Lung (tissue), 17 donors: ENCODE measurements at places on chromosomes 13 and 19.

GRCh38 chr19:48069435-48069834, 25.6 kb upstream of the CABP5 start:
- no peak for DNase-seq

- DNase-seq = no peak
Observed at GRCh38 chr19:45315304-45315703, 7.4 kb downstream of the CKM start.

GRCh38 chr13:73832128-73832588, 302.0 kb downstream of the KLF12 start:
- no peak for DNase-seq

GRCh38 chr19:2149980-2150793, 1.2 kb downstream of the AP3D1 start:
- no peak for DNase-seq

DNA sequence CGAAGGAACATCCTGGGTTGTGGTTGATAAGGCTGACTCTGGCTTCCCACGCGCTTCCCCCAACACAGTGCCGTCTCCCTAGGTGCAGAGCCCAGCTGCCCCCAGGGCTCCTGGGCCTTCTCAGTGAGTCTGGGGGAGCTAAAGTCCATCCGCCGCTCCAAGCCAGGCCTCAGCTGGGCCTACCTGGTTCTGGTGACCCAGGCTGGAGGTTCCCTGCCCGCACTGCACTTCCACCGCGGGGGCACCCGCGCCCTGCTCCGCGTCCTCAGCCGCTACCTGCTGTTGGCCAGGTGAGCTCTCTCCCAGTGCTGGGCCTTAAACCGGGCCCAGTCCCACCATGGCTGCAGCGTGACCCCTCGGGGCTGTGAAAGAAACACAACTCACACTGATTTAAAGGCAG, 3.7 kb downstream of the TBC1D17 start:
- no peak for DNase-seq

- DNase-seq = no peak
Observed at GRCh38 chr19:34715357-34715756, 18.7 kb upstream of the ZNF181 start.

DNA sequence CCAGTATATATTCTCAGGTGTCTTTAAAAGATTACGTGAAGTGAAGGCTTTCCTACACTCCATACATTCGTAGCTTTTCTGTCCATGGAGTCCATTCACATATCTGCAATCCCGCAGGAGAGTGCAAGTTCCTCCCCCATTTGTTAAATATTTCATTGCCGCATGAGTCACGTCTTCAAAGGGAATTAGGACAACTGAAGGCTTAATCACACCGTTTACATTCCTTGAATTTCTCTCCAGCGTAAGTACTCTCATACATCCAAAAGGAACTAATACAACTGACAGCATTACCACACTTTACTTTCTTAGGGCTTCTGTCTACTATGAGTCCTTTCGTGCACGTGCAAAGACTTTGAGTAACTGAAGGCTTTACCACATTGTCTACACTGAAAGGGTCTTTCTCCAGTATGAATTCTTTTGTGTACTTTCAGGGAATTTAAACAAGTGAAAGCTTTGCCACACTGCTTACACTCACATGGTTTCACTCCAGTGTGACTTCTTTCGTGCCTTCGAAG, 29.0 kb upstream of the ZNF564 start:
- no peak for DNase-seq

GRCh38 chr19:23098988-23099387, 17.8 kb upstream of the ZNF730 start:
- no peak for DNase-seq

GRCh38 chr19:57905258-57905657, 11.1 kb downstream of the ZNF417 start:
- no peak for DNase-seq

DNA sequence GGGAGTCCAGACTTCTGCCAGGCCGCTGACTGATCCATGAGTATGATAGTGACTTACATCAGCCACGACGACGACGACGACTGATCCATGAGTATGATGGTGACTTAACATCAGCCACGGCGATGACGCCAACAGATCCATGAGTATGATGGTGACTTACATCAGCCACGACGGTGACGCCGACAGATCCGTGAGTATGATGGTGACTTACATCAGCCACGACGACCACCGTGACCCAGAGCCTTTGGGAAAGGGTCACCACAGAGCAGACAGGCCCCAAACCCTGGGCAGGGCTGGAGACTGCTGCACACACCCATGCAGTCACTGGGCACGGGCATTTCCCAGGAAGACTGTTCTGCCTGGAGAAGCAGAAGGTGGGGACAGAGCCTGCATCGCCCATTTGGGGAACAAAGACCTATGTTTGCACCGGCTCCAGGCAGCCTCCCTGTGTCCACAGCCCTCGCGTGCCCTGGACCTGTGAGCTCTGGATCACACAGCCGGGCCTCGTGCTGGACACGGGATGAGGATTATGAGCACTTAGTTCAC, 130.9 kb upstream of the SPACA7 start:
- DNase-seq = no peak

DNA sequence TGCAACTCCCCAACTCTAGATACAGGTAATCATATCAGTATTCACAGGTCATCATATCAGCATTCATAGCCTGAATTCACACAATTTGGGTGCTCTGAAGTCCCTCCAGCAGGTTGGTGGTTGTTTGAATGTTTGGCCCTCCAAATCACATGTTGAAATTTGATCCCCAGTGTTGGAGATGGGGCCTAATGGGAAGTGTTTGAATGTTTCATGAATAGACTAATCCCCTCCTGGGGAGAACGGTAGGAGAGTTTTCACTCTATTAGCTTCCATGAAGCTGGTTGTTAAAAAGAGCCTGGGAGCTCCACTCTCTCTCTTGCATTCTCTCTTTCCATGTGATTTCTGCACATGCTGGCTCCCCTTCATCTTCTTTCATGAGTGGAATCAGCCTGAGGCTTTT, 288.6 kb upstream of the PCDH9 start:
- no peak for DNase-seq

GRCh38 chr13:73399347-73400216, 340.8 kb downstream of the KLF5 start:
- DNase-seq = peak; percentile 66

DNA sequence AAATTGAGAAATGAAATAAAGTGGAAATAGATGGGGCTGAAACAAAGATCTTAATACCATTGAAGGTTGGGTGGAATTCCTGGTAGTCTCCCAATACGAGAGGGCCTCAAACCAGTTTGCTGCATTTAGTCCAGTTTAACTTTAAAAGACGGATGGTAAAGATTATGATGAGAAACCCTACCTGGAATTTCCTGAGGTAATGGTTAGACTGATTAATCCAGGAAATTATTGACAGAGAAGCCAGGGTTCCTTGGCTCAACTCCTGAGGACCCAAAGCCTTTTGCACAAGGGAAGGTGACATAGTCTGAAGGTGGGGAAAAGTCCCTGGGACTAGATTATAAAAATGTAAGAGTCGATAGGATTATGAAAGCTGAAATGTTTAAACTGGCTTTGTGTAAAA, 133.2 kb upstream of the SLITRK5 start:
- DNase-seq = no peak

- no peak for DNase-seq
Observed at GRCh38 chr19:47702671-47703070, 10.6 kb upstream of the EHD2 start.

DNA sequence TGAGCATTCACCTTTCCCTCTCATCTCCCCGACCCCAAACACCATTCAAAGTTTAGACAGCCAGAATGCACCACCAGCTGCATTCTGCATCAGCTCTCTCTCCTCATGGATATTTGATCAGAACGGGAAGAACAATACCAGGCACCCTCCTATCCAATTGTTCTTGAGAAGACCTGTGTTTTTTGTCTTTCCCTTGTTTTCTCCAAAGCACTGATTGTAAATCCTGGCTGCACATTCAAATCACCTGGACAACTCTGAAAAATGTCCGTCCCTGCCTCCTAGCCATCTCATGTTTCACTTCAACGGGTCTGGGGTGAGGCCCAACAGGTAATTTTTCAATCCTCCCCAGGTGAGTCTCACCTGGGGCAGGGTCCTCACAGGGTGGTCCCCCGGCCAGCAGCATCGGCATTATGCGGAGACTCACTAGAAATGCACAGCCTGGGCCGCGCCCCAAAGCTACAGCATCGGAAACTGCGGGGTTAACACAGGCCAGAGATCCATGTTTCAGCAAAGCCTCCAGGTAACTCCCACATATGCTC, 5.5 kb downstream of the IRS2 start:
- DNase-seq = no peak

- no peak for DNase-seq
Observed at GRCh38 chr13:107291875-107292274, 723.9 kb upstream of the ARGLU1 start.

- DNase-seq = peak; percentile 85
Observed at GRCh38 chr13:30865123-30866049, 40.7 kb upstream of the MEDAG start.

DNA sequence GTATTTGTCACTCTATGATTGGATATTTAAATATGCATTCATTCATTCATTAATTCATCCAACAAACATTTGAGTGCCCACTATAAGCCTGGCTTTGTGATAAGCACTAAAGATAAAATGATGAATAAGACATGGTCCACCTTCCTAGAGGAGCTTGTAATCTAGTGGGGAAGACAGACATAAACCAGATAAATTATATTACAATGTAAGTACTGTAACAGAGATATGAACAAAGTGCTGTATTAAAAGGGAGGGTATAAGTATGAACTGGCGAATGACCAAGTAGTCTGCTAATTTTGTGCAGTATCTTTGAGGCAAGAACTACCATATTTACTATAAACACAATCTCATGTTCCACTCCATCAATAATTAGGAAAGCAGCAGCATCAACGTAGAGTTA, 88.2 kb downstream of the RBM26 start:
- DNase-seq = peak; percentile 8

DNA sequence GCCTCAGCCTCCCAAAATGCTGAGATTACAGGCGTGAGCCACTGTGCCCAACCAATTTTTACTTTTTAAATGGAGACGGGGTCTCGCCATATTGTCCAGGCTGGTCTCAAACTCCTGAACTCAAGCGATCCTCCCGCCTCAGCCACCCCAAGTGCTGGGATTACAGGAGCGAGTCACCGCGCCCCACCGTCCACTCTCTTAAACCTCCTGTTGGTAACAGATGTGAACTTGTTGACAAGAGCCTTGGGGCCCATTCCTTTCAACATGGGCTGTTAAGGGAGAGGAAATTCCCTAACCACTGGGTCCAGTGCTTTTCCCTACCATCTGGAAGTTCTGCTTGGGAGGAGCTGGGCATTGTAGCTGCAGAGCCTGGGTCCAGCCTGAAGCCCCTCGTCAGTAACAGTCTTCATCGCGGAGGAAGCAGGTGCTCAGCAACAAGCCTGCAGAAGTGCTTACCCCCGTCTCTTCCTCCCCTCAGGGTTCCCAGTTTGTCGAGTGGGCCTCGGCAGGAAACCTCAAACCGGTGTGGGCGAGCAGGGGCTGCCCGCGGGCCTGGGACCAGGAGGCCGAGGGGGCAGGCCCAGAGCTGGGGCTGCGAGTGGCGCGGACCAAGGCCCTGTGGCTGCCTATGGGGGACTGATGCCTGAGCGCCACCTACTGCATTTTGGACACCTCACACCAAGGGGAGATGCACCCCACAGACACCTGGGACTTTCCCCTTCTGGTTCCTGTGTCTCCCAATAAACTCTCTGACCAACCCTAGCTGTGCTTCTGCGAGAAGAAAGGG, 4.0 kb upstream of the FLT3LG start:
- DNase-seq = no peak

DNA sequence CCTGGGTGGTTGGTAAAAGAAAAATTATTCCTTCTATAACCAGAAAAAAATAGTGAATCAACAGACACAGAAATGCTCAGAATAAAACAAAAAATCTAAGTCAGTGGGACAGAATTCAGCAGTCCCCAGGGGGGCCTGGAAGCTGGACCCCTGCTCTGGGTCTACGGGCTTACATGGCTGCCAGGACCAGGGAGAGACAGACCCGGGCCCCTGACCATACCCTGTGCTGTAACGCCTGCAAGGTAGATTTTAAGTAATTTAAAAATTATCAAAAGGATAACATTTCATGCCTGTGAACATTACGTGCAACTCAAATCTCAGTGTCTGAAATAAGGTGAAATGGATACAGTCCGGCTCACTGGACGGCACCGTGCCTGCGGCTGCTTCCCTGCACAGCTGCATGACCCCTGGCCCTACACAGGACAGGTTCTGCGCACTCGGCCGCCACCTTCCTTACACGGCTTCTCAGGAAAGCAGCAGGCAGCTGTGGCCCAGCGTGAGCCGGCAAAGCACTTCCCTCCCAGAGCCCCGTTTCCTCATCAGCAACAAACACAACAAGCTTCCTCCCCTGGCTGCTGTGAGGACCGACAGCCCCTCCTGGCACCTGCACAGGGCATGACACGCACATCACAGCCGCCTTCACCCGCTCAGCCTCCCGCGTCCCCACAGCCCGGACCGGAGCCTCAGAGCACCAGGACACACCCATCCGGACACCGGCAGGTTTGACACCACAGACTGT, 22.2 kb downstream of the RASA3 start:
- peak; percentile 53 for DNase-seq

DNA sequence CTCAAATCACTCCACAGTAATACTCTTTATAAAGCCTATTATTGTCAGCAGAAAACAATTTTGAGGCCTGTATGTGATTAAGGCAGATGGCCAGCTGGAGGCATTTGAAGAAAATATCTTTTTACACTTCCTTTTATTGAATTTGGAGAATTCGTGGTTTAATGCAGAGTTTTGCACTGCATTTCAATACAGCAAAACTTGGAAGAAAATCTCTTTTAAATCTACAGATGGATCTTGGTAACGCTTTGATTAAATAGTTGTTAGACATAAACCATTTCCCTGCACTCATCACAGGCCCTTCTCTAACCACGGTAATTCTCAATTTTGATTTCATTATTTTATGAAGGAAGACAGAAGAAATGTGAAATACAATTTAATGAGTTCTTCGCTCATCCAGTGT, 185.7 kb downstream of the RFC3 start:
- DNase-seq = no peak

- peak; percentile 30 for DNase-seq
Observed at GRCh38 chr19:53870485-53870844, 2.8 kb downstream of the MYADM start.

DNA sequence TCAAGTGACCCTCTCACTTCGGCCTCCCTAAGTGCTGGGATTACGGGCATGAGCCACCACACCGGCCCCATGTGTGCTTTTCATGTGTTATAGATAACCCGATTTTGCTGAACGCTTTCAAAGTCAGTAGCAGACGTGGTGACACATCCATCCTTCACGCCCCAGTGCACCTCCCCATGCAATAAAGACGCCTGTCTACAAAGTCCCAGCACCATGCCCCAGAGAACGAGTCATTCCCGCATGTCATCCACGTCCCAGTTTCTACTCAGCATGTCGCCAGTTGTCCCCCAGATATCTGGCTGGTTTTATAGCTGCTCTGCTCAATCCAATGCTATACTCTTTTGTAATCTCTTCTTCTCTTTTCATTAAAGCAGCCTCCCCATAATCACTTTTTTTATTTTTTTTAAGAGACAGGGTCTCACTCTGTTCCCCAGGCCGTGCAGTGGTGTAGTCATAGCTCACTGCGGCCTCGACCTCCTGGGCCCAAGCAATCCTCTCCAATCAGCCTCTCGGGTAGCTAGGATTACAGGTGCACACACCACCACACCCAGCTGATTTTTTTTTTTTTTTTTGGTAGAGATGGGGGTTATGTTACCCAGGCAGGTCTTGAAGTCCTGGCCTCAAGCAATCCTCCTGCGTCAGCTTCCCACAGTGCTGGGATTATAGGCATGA, 42.5 kb downstream of the DNM2 start:
- no peak for DNase-seq

- DNase-seq = peak; percentile 78
Observed at GRCh38 chr13:97255515-97256021, 33.4 kb downstream of the MBNL2 start.
